Stimulated activated CD8-positive, alpha-beta memory T cell treated with anti-CD3 and anti-CD28 coated beads, Interleukin-7, amount 100 ng/mL, for 1 hour (primary cell): ENCODE measurements at places on chromosomes 7 and 10.

GRCh38 chr7:45576249-45576929, 2.2 kb downstream of the ADCY1 start:
- DNase-seq: no peak

DNA sequence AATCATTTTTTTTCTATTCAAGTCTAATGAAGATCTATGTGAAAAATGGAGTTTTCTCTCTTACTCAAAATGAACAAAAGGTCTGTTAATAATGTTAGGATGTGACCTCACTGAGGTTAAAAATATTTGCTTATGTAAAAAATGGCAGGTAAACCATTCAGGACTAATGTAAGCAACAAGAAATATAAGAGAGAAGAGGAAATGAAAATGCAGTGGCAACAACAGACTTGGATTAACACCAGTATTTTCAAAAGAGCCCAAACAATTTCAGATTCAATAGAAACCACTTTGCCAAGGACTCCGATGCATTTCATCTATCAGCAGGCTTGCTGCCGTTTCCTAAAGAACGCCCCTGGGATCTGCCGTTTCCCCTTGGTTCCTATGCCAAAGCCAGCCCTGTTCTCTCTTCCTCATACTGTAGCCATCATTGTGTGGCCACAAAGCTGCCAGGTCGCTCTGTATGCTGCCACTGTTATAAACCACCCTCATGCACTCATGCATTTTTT, 66.4 kb downstream of the MTURN start:
- no peak for DNase-seq

DNA sequence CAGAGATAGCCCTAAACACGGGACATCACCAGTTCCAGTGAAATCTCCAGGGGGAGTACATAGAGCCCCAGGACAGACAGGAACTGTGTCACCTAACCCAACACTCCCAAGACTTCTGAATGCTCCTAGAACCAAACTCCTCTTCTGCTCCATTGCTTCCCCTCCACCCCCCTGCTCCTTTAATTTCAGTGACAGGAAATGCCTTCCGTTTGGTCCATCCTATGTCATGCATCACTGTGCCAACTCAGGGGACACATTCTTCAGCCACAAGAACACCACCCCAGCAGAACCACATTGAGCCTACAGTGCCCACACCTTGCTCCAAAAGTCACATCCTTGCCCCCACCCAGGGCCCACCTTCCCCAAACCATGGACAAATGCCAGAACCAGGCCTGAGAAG, 100.5 kb downstream of the KCNMA1 start:
- DNase-seq: no peak

DNA sequence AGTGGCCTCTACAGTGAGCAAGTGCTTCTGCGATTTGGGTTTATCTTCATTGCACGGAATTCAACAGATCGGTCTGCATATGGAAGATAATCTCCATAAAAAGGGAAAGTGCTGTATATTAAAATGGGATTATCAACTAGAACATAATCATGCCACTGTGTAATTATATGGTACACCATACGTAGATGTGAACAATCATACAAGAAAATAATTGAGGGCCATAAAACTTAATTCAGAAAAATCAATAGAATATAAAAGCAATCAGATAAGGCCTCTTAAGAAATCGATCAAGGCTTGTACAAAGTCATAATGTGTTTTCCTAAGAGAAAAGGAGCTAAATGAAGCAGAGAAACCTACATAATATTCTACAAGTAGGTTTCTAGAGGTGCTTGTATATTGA, 157.5 kb upstream of the MGMT start:
- DNase-seq: no peak

- DNase-seq: no peak
These were observed 333.8 kb downstream of the ABCA13 start for GRCh38 chr7:48505051-48505450.

GRCh38 chr10:11357439-11357838, 254.0 kb downstream of the USP6NL start:
- no peak for DNase-seq

GRCh38 chr7:42197451-42197850, 39.6 kb downstream of the GLI3 start:
- DNase-seq: no peak

GRCh38 chr7:41867639-41868280, 164.9 kb upstream of the INHBA start:
- no peak for DNase-seq

DNA sequence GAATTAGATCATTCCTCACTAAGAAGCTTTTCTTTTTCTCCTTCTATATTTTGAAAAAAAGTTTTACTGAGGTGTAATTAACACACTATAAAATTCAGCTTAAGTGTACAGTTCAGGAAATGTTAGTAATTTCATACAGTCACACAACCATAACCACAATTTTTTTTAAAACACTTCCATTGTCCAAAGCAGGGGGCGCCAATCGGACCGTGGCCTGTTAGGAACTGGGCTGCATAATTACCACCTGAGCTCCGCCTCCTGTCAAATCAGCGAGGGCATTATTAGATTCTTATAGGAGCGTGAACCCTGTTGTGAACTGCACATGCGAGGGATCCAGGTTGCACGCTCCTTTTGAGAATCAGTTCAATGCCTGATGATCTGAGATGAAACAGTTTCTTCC, 427.1 kb downstream of the TFEC start:
- no peak for DNase-seq

- no peak for DNase-seq
These were observed 51.9 kb downstream of the OAT start for GRCh38 chr10:124366825-124367224.

GRCh38 chr10:56586461-56586891, 225.4 kb upstream of the ZWINT start:
- DNase-seq: no peak

DNA sequence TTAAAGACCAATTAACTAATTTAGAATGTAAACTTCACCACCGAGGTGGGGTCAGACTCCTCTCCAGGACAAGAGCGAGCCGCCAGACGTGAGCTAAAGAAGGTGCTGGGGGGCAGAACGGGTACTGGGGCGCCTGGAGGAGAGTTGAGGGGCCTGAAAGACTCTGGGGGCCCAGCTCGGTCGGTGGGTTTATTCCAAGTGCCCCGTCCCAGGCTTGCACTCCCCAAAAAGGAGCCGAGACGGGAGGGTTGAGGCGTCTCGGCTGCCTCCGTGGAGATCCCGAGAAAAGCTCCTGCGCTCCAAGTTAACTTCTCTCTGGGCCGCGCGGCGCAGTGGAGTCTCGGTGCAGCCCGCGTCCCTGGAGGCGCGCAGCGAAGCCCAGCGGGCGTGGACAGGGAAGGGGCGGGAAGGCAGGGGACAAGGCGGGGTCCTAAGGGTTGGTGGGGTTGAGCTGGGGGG, 553.3 kb downstream of the TFEC start:
- DNase-seq: no peak

DNA sequence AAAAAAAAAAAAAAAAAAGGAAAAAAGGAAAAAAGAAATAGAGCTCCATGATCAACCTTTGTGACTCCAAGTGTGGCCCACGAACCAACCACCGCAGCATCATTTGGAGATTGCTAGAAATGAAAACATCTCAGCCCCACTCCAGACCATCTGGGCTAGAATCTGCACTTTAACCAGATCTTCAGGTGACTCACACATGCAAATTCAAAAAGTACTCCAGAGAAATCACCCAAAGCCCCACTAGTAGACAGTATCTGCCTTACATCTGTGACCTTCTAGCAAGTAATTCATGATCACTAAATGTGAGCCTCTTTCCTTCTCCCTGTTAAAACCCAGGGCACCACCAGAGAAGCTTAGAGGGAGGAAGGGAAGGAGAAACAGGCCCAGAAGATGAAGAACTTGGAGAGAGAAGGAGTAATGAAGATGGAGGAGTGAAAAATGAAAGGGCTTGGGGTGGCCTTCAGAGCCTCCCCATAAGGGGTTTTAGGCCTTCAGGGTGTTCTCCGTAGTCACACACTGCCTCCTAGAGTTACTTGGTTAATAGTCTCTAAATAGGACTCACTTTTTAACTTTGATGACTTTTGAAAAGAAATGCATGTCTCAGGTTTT, 94.0 kb downstream of the SLC37A3 start:
- no peak for DNase-seq

- DNase-seq: no peak
These were observed 533.1 kb downstream of the KCNMA1 start for GRCh38 chr10:77104459-77104980.

DNA sequence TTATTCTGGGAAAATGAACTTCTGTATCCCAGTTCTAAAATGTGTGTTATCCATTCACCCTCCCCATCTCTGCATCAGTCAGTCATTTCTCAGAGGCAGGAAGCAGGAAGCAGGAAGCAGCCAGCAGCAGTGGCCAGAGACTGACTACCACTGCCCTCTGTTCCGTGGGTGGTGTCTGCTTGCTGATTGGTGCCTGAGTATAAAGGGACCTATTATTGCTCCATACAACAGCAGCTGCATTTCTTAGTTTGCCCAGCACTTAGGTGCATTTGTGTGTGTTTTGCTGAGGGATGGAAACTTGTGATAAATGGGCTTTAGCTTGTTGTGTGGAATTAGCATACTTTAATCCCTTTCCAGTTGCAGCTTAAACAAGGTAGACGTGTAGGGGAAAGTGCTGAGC, 582.2 kb downstream of the SORCS1 start:
- no peak for DNase-seq

DNA sequence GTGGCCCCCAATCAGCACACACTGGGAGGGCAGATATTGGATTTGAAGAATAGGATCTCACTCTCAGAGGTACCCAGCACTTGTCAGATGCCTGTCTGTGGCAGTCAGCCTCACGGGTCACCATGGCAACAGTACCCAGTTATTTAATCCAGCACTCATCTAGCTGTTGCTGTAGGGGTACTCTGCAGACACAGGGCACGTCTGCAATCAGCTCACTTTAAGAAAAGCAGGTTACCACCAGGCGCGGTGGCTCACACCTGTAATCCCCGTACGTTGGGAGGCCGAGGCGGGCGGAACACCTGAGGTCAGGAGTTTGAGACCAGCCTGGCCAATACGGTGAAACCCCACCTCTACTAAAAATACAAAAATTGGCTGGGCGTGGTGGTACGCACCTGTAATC, 11.9 kb downstream of the SFXN4 start:
- DNase-seq: no peak

DNA sequence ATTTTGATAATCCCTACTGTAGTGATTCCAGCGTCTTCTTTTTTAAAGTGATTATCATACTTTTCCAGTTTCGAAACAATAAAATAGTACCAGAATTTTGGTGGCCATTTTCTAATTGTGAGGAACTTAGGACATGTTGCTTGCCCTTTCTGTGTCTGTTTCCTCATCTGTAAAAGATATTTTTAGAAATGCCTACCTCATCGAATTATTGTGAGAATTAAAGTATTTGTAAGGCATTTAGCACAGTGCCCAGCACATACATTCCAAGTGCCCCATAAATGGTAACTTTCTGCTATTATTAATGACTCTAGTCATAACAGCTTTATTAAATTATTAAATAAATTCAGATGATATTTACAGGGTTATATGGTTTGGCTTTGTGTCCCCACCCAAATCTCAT, 3.7 kb downstream of the CFAP69 start:
- DNase-seq: no peak

DNA sequence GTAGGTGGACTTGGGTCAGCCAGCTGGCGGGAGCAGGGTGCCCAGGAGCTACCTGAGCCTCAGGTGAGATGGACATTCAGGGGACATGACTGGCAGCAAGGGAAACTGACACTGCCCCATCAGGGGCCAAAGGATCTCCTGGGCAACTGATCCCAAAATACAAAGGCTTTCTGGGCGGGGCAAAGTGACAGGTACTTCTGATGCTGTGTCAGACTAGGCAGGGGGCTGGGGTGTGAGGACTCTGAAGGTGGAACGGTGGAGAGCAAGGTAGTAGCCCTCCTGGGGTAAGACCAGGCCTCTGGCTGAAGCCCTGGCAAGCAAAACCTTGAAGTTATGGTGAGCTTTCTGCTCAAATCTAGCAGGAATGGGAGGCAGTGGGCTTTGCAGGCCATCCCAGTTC, 4.4 kb downstream of the OPN4 start:
- no peak for DNase-seq

GRCh38 chr10:121073728-121074127, 222.6 kb downstream of the WDR11 start:
- no peak for DNase-seq

DNA sequence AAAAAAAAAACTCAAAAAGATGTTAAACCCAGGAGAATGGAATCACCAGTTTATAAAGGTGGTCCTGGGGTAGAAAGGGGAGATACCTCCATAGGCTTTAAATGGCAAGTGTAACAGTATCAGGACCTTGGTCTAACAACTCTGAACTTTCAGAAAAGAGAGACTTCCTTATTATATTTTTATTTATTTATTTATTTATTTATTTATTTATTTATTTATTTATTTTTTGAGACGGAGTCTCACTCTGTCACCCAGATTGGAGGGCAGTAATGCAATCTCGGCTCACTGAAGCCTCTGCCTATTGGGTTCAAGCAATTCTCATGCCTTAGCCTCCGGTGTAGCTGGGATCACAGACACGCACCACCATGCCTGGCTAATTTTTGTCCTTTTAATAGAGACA, 12.4 kb downstream of the HIBADH start:
- no peak for DNase-seq

DNA sequence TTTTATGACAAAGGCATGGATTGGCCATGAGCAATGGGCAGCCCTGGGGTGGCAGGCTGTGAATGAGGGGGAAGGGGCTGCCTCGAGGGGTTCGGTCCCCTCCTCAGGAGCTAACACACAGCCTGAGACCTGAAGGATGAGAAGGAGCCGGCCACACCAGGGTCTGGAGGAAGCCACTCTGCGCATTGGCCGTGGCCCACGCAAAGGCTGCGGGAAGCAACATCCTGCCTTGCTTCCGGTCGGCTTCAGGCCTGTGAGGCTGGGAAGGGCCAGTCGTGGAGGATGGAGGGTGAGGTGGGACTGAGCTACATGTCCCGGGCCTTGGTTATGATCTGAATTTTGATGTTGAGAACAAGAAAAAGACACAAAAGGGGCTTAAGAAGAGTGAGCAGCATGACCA, 49.4 kb downstream of the RGS10 start:
- no peak for DNase-seq

GRCh38 chr10:84329986-84330651, 1.7 kb downstream of the CCSER2 start:
- no peak for DNase-seq

- no peak for DNase-seq
These were observed 744 bp upstream of the EBF3 start for GRCh38 chr10:129964611-129965424.

- DNase-seq: no peak
These were observed 280.1 kb downstream of the TCF7L2 start for GRCh38 chr10:113230011-113230610.

GRCh38 chr7:41277561-41277960, 425.3 kb downstream of the INHBA start:
- DNase-seq: no peak

GRCh38 chr10:104406715-104407650, 53.4 kb downstream of the CFAP58 start:
- no peak for DNase-seq

DNA sequence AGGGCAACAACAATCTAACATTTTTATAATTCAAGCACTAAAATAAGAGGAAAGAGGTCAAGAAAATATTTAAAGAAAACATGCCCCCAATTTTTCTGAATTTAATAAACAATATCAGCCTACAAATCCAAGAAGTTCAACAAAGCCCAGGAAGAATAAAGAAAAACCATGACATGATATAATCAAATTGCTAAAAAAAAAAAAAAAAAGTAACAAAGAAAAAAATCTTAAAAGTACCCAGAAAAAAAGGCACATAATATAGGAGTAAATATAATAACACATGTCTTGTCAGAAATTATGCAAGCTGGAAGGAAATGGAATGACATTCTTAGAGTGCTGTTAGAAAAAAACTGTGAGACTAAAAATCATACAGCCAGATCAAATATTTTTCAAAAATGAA, 151.4 kb downstream of the IMMP2L start:
- no peak for DNase-seq

GRCh38 chr10:32516567-32517495, 70.9 kb downstream of the CCDC7 start:
- no peak for DNase-seq
